ENCODE measurements at places on chromosomes 1 and 21. TPM values are rescaled to one million over a fixed set of nuclear protein-coding genes. Genes with fewer than 3 reads are reported as not detected.
A peak's percentile ranks its signal among the peaks of the same experiment; 100 is the strongest.

Gene LAX1
- 0.26 TPM for polyA plus RNA-seq

Gene ST6GALNAC3
- polyA plus RNA-seq: 2.7 TPM

- DNase-seq: no peak
These were observed 20.0 kb downstream of the NOL9 start for GRCh38 chr1:6534248-6534822.

GRCh38 chr21:37060296-37060695 lies 12.6 kb downstream of the PIGP start:
- peak; percentile 88 for DNase-seq

- no peak for DNase-seq
These were observed 48.8 kb downstream of the LRRC40 start for GRCh38 chr1:70156529-70157120.

- no peak for DNase-seq
These were observed 52.9 kb downstream of the MATN1 start for GRCh38 chr1:30670240-30671060.

DNA sequence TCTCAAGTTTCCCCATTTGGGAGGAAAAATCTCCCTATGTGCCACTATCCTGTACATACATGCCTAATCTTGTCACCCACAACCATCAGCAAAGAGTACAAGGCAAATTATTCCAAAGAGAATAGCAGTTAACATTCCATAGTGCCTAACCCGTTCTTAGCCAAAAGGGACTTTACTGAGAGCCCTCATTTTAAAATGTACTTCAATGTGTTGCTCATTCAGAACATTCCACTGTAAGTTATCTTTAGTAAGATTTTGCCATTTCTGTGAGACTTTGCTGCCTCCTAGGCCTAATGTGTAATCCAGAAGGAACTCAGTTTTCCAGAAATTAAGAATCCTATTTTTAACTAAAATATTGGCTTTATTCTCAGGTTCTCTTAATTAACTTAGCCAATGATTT lies 11.3 kb upstream of the MRPL55 start:
- DNase-seq: no peak

- no peak for DNase-seq
These were observed 16.9 kb downstream of the PLA2G4A start for GRCh38 chr1:186845576-186846210.

DNA sequence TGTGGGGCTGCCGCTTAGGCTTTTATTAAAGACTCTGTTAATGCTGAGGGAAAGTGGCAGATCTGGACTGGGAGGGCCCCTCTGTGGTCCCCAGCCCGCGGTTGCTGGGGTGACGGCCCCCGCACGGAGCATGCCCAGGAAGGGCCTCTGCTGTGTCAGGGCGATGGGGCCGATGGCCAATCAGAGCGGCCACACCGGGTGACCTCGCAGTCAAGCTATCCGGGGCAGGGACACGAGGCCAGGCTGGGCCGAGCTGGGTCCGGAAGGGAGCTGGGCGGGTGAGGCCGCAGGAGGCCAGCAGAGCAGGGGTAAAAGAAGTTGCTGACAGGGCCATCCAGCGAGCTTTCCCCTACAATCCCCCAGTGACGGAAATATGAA lies 145.1 kb downstream of the CASZ1 start:
- peak; percentile 34 for DNase-seq

GRCh38 chr1:185559151-185559550 lies 175.0 kb upstream of the HMCN1 start:
- no peak for DNase-seq

Measured in lung (tissue), 17 donors.